ENCODE measurements at places on chromosomes 2 and 18.

- DNase-seq, result peak; percentile 28
These were observed 3.7 kb downstream of the RNF138 start for GRCh38 chr18:32095192-32095899.

DNA sequence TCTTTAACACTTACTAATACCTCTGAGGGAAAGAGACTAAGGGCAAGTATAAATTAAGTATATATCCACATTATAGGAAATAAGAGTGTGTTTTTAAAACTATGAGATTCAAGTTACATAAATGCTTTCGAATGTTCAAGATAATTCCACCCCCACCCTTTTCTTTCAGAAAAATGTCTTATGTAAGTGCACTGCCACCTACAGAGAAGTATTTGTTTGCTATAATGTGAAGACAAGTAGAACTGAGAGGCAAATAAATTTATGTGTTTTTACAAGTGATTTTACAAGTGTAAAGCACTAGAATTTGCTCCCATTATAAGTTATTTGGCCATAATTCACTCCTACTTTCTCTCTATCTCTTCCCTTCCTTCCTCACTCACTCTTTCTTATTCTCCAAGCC lies 99.9 kb upstream of the CRACDL start:
- no peak for DNase-seq

DNA sequence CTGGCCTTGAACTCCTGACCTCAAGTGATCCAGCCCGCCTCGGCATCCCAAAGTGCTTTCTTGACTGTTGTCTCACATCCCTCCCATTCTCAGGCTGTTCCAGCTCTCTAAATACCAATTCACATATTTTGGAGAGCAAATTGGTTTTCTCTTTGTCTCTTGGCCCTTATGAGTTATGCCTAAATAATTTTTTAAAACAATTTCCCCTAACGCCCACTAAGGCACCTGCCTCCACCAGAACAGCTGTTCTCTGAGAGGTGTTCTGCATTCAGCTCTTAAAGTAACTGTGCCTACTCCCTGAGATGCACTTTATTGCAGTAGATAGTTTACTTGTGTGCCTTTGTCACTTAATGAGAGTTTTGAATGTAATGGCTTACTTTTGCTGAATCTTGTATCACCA lies 6.9 kb downstream of the CCDC195 start:
- DNase-seq, result no peak

- no peak for DNase-seq
These were observed 111.8 kb downstream of the PRKCE start for GRCh38 chr2:45763255-45763654.

DNA sequence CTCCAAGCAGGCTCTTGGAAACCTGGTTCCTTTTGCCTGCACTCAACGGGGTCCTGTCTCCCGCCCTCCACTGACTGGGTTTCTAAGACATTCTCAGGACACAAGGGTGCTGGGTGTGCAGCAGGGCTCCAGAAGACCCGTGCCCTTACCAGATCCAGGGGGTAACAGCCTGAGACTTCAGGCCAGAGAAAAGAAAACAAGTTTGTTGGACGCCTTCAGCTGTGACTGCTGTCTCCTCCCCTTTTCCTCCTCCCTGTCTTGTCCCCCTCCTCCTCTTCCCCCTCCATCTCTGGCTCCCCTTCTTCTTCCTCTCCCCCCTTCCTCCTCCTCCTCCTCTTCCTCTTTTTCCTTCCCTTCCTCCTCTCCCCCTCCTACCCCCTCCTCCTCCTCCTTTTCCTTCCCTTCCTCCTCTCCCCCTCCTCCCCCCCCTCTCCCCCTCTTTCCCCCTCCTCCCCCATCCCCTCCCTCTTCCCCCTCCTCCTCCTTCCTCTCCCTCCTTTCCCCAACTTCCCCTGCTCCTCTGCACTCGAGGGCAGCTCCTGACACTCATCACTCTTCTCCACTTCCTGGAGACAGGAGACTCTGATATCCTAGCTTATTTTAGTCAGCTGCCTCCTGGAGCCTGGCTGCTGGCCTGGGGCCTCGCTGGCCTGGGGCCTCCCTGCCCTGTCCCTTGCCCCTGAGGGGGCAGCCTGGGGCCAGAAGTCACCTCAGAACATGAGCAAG lies 12.4 kb downstream of the ADRA2B start:
- no peak for DNase-seq

GRCh38 chr2:43609290-43609918 lies 13.6 kb upstream of the THADA start:
- peak; percentile 45 for DNase-seq

DNA sequence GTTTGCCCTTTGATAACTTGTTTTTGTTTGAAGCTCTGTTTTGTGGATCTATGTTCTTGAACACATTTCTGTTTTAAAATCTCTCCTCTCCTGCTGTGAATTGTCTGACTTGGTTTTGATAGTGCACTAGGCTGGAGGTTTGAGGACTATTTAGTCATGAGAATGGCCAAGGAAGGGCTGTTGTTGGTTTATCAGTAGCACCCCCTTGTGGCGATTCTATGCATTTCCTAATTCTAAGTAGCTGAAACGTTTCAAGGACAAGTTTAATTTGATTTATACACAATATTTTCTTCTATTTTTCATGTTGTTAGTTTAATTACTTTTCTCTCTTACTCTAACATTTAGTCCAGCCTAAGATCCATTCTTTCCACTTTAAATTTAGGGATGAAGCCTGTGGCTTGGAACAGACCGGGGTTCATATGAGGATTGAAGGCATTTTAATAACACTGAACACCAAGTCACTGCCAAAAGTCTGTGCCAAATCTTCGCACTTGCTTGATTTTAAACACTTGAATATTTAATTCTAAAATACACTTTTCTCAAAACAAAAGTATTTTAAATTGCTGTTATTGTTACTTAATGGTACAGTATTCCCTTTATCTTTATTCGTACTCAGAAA lies 166.0 kb downstream of the SOCS6 start:
- peak; percentile 36 for DNase-seq

DNA sequence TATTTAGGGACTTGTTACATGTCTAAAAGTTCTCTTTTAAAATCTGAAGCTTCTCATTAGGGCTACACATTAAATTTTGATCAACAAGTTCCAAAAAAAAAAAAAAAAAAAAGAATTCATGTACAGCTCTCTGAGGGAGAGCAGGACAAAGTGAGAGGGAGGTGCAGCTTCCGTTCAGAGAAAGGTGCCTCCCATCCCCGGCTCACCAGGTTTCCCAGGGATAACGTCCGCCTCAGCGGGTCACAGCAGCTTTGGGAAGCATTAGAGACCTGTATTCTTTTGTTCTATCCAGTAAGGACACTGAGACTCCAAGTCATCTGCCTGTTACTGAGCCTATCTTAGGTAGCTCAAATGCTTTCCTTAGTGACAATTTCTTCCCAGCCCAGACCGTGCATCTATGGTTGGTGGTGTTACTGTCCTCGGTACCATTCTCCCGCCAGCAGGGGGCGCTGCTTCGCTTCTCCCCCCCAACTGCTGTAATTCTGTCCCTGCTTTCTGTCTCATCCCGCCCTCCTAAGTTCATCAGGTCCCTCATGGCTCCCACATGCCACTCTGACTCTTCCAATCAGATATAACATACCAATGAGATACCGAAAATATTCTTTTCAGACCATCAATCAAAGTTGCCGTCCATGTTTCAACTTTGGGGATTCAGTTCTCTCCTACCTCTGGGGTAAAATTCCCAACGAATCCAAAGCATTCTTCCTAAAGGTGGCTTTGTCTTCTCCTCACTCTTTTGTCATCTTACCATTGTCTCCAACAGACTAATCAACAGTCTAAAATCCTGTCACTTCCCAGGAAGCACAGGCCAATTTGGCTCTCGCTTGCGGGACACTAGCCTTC lies 466.5 kb downstream of the METTL4 start:
- DNase-seq, result peak; percentile 57

- no peak for DNase-seq
These were observed 114.7 kb downstream of the DNAH6 start for GRCh38 chr2:84631047-84631446.

- DNase-seq, result no peak
These were observed 182.0 kb downstream of the GFPT1 start for GRCh38 chr2:69205076-69205475.

DNA sequence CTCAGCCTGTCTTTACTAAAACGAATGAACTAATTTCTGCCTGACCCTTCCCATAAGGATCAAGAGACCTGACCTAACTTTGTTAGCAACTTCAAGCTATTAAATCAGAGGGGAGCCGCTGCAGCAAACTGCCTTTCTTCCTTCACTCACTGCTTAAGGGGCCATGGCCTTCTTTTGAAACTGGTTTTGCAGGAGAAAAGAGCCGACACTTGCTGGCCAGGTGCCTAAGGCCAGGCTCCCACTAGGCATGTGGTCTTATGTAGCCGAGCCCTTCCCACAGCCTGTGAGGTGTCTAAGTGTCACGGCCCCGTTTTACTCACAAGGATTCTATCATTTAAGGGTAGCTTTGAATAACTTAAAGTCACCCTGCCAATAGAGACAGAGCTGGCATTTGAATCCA lies 130.8 kb downstream of the ZNF236 start:
- DNase-seq, result no peak

- DNase-seq, result no peak
These were observed 60.0 kb downstream of the GCA start for GRCh38 chr2:162403884-162404283.

DNA sequence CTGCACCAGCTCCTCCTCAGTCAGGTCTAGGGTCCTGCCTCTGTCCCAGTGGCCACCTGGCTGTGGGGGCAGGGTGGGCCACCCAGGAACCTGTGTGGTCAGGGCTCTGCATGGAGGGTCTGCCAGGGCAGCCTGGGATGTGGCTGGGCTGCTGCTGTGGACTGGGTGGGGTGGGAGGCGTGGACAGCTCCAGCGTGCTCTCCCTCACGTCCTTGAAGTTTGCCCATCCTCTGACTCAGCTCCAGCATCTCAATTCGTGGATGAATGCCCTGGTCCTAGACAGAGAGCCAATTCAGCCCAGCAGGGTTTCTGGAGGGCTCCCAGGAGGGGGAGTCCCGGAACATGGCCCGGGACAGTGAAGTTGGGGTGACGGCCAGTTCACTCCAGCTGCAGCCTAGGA lies 64.3 kb upstream of the EPAS1 start:
- DNase-seq, result no peak

GRCh38 chr2:48233005-48233404 lies 296.9 kb upstream of the STON1 start:
- no peak for DNase-seq

DNA sequence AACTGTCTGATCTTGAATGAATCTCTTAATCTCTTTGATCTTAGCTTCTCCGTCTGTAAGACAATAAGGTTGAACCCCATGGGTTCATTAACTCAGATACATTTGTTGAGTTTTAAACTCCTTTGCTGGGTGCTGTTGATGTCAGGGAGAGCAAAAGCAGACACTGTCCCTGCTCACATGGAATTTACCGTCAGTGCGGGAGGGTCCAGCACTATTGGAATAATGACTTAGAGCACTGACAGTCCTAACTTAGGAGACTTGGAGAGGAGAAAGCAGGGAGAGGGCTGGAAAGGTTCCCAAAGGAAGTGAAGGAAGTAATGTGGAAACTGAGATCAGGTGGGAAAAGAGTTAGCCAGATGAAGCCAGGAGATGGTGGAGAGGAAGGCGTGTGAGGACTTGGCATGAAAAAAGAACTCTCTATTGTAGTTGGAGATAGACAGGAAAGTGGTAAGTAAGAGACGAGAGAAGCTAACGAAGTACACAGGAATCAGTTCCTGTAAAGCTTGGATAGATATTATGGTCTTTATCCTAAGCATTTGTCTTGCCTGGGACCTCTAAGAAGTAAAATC lies 141.4 kb upstream of the SERTAD2 start:
- DNase-seq, result no peak

- DNase-seq, result no peak
These were observed 114.7 kb upstream of the STON1 start for GRCh38 chr2:48414980-48415835.

DNA sequence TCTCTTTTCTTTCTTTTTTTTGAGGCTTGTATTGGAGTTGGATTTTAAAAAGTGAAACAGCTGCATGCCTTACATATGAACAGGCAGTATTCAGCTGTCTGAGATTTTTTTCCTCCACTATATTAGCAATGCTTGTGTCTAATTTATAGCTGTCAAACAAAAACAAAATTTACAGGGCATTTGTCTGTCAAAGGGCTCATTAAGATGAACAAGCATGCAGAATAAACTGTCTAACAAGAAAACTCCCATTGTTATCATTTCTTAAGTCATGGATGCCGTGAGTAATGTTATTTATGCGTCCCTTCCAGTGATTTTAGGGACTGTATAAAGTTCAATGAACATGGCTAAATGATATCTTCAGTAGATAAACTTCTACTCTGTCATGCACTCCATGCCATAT lies 674.7 kb downstream of the PLCL1 start:
- DNase-seq, result no peak

DNA sequence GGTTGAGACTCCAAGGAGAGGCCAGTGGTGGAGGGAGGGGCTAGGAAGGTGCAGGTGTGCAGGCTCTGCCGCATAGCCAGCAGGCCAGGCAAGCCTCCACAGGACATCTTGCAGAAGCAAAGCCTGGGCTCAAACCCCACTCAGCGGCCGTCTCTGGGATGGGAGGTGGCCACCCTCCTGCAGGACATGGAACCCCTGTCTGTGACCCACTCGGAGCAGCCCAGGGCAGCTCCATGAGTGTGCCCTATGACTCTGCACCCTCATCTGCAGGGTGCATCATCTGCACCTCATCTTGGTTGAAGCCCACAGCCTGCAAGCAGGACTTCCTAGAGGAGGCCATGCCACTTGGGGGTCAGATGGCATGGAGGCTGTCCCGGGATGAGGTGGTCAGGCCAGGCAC lies 46.3 kb downstream of the GPC1 start:
- DNase-seq, result no peak

DNA sequence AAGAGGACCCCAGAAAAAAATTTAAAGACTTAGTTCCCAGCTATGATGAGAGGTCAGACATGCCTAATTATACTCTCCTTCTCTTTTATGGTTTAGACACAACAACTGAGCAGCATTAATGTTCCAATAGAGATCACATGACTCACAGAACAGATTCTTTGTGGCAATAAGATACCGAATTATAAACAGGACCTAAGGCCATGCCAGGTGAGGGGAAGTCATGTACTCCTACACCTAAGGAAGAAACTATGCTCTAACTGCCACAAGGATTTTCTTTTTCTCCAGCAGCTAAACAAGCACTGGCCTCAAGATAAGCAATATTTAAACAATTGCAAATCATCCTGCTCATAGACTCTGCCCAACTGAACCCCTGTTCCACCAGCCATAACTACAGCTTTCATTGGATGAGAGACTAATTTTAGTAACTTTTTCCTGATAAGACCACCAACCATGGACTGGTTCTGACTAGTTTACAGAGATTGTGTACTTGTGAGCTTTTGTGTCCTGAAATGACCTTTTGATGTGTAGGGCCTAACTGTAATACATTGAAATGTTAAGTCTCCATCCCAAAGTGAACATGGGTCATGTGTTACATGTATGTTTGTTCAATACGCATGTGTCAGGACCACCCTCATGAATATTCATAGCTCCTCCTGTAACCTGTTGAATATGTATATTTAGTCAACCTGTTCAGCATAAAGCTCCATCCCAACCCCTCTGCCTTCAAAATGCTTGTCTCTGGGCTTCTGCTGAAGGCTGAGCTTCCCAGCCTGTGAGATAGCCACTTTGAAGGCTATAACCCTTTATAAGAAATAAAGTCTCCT lies 21.6 kb upstream of the NFE2L2 start:
- no peak for DNase-seq

- no peak for DNase-seq
These were observed 7.3 kb upstream of the DUSP2 start for GRCh38 chr2:96152304-96153161.
